ENCODE measurements at places on chromosomes 3 and 15. TPM values are rescaled to one million over a fixed set of nuclear protein-coding genes. Genes with fewer than 3 reads are reported as not detected.

The MME gene
- 8.3 TPM for total RNA-seq

DNA sequence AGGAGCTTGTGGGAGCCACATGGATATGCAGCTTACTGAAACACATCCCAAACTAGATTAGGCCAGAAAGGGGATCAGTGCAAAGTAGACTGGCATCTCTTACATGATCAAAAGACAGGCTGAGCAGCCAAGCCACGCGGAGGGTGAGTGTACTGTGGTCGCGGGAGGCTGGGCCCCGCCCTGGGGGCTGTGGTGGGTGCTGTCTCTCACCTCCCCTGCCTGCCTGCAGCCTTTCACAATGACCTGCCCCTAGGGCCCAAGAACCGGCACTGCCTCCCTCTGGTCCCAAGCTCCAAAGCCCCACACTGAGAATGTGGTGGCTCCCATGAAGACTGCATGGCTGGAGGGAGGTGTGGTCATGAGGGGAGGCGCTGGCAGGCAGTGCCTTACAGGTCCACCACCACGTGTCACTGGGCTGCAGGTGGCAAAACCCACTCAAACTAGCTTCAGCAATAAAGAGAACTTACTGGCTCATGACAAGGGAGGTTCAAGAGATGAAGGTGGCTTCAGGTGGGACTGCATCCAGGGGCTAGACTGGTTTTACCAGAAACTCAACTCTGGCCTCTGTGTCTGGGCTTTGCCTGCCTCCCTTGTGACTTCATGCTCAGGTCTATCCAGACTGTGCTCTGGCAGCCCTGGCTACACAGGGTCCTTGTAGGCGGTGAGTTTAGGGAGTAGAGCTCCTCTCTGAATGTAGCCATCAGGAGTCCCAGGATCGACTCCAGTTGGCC, 27.4 kb upstream of the PLXND1 start:
- peak; percentile 46 for DNase-seq

- no peak for DNase-seq
Measured at GRCh38 chr3:116005404-116005803, 382.1 kb downstream of the GAP43 start.

GRCh38 chr3:191438150-191438814, 22.7 kb upstream of the PYDC2 start:
- no peak for DNase-seq

The CLN6 gene
- total RNA-seq, result 15.7 TPM

- no peak for DNase-seq
Measured at GRCh38 chr15:42070279-42070975, 23.9 kb downstream of the PLA2G4D start.

DNA sequence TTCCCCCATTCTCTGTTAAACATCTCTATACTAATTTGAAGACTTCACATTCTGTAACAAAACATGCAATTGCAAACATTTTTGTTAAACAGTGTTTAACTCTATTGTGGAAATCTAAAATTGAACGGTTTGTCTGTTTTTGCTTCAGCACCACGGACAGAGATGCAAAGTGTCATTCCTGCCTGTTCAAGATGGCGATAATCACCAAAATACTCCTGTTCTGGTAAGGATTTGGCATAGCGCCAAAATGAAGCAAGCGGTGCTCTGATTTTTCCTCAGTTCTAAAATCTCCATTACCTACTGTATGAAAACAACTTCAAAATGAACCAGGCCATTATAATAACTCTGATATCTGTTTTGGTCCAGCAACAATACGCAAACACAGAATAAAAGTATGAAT, 129.7 kb upstream of the TUSC7 start:
- no peak for DNase-seq

GRCh38 chr3:169268286-169268776, 395.2 kb downstream of the MECOM start:
- DNase-seq, result no peak

GRCh38 chr3:120450600-120451271, at the start of gene FSTL1:
FSTL1 (minus strand) TSS chr3:120450992; CDS start chr3:120450746, 246 bp downstream.
- DNase-seq, result peak; percentile 38

DNA sequence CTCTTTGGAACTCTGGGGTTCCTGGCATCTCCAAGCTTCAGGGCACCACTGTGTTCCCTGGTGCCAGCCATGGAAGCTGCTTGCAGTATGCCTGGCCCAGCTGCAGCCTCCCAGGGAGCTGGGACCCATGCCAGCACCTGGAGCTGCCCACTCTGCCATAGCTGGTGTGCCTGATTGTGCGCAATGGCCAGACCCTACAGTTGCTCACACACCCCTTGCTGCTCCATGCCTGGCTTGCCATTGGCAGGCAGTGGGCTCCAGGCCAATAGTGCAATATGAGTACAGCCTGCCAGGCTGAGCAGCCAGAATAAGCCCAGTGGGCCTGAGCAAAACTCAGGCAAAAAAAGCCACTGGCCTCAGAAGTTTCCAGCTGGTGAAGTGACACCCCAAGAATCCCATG, 43.8 kb upstream of the LRRFIP2 start:
- no peak for DNase-seq

- no peak for DNase-seq
Measured at GRCh38 chr15:64907991-64908390, 3.7 kb upstream of the ANKDD1A start.

GRCh38 chr3:147760941-147761340, 351.8 kb downstream of the ZIC1 start:
- DNase-seq, result no peak

The PCOLCE2 gene
- 17.1 TPM for total RNA-seq

The TMEM266 gene
- total RNA-seq, result 0.27 TPM

- DNase-seq, result no peak
Measured at GRCh38 chr3:160678292-160678842, 1.4 kb downstream of the ARL14 start.

DNA sequence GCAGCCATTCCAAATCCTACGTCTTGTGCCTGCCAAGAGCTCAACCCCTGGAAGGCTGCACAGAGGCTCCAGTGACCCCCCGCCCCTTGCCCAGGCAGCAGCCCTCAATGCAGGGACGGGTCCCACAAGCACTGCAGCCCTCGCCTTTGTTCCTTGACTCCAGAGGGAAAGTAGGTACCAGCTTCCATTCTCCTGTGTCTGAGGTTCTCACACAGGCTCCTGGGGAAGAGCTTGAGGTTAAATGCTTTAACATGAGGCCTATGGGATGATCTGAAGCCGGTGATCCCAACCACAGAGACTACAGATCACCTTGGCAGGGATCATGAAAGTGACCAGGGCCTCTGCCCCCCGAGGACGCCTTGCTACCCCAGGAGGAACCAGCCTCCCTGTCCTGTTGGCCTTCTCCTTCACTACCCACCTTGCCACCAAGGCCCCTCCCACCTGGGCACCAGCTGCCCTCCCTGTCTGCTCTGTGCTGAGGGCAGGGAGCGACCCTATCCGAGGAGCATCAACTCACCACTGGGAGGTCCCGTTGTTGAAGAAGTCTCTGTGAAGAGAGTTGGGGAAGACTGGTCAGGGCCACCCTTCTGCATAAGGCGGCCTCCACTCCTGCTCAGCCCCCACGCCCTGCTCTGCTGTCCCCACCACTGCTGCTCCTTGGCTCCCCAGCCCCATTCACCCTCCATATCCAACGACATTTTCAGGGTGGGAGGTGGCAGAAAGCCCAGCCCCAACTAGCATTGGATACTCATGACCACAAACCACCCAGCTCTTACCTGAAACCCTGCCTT, 95.3 kb downstream of the SEC22A start:
- no peak for DNase-seq

GRCh38 chr3:30344288-30344687, 262.1 kb upstream of the TGFBR2 start:
- no peak for DNase-seq

DNA sequence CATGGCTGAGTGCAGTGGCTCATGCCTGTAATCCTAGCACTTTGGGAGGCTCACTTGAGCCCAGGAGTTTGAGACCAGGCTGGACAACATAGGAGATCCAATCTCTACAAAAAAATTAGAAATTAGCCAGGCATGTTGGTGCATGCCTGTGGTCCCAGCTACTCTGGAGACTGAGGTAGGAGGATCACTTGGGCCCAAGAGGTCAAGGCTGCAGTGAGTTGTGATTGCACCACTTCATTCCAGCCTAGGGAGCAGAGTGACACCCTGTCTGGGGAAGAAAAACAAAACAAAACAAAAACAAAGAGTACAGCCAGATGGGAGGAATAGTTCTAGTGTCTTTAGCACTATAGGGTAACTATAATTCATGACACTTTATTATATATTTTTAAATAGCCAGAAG, 26.2 kb upstream of the COMMD4 start:
- no peak for DNase-seq

DNA sequence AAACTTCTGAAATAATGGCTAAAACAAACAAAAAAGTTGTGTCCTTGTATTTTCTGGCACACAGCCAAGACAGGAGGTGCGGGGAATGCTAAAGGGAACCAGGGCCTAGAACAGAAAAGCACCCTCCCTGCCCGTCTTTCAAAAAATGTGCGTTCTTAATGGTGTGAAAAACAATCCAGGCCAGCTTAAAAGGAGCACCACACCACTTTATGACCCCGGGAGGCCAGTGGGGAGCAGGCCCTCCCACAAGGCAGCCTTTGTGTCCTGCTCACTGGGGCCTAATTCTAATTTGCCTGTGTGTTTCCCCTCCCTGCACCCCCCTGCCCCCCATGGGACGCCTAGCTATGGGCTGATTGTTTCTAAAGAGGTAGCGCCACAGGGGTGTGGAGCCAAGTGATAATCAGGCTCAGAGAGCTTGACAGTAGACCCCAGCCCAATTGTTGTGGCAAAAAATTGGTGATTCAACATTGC, 181.4 kb downstream of the GREM1 start:
- DNase-seq, result no peak

The PLSCR2 gene
- not detected for total RNA-seq

GRCh38 chr3:119403201-119403600, 60.2 kb downstream of the TMEM39A start:
- DNase-seq, result no peak

The SCG3 gene
- total RNA-seq, result not detected

GRCh38 chr3:14820156-14820555, 1.4 kb downstream of the FGD5 start:
- DNase-seq, result no peak

The THPO gene
- 1.3 TPM for total RNA-seq

DNA sequence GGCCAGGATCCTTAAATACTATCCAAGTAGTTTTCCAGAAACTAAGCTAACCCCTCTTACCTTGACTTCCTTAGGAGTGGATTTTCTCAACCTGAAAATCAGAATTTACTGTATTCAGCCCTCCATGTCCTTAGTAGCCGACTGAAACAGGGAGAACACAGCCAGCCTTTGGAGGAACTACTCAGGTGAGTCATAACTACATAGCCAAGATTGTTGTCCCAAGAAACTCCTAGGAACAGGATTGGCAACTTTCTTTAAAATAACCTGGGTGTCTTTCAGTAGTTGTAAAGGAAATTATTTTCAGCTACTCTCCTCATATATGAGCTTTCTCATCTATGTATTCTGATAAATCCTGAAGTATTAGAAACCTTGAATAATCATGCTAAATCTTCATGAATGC, 22.3 kb downstream of the FANCD2OS start:
- DNase-seq, result no peak

DNA sequence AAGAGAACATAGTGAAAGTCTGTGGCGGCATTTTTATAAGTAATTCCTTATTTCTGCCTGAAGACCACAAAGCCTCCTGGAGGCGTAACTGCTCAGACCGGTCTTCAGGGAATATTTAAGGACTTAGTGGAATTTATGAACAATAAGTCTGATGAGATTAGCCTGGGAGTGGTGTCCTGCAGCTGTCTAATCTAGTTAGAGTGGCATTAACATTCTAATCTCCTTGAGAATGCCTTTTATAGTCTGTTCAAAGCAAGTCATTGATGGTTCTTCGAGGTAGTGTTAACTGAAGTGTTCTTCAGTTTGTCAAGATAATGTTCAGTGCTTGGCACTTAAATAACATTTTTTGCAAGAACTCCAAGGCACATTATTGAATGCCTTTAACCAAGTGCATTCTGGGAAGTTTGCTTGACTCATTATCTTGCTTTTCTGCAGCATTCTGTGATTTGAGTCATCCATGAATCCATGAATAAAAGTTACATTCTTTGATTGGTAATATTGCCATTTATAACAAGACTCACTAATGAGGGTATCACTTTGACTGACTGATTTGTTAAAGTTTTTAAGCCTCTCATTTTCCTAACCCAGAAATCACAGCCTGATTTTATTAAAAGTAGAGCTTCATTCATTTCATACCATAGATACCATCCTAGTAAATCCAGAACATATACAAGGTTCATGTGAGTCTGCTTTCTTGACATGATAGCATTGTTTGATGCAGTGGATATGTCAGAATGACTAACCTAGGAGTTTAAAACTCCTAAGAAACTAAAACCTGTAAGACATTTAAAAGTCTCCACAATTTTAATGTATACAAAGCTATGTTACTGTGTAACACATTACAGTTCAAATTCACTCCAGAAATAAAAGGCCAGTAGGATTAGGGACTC, 12.5 kb downstream of the RBM5 start:
- DNase-seq, result no peak

DNA sequence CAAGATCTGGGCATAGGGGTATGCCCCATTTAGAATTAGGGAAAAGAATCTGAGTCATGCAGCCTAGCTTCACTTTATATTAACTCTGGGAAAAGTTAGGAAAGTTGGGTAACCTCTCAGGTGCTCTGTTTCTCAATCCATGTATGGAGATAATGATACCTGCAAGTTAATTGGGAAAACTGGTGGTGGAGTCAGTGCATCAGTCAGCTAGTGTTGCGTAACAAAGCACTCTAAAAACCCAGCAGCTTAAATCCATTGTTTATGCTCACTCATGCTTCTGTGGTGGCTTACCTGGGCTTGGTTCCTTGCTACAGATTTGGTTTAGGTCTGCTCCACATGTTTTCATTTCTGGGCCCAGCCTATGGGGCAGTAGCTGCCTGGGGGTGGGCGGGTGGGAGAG, 91.0 kb downstream of the SMAD3 start:
- DNase-seq, result no peak

DNA sequence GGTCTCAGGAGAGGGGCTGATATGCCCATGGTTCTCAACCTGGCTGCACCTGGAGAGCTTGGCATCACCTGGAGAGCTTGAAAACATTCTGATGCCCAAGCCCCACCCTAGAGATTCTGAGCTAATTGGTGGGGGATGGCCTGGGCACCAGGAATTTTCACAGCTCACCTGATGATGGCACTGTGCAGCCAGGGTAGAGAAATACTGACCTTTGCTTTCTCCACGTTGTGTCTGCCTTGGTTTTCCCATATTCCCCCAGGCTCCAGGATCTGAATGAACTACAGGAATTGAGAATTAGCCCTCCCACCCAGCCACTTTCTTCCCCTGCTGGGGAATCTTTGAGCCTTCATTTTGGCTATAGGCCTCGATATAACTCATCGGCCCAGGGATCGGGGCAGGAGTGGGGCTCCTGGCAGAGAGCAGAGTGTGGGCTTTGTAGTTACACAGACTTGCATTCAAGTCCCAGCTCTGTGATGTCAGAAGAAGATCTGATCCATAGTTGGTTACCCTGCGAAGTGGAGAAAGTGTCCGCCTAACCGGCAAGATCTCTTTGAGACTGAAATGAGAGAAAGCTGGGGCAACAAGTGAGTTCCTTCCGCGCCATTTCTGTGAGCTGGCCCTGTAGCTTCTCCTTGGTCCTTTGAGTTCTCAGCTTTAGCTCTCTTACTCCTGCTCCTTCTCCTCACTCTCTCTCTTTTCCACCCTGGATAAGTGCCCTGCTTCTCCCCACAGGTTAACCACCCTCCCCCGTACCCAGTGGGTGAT, 33.1 kb upstream of the UBE2Q2 start:
- DNase-seq, result no peak

GRCh38 chr3:113070072-113070640, 79.4 kb downstream of the GTPBP8 start:
- DNase-seq, result no peak

GRCh38 chr3:70990185-70990584, 593.3 kb downstream of the FOXP1 start:
- DNase-seq, result no peak

All from lower leg skin (tissue), 4 donors.